Fibroblast of lung (primary cell): ENCODE measurements at places on chromosomes 3 and 15.

DNA sequence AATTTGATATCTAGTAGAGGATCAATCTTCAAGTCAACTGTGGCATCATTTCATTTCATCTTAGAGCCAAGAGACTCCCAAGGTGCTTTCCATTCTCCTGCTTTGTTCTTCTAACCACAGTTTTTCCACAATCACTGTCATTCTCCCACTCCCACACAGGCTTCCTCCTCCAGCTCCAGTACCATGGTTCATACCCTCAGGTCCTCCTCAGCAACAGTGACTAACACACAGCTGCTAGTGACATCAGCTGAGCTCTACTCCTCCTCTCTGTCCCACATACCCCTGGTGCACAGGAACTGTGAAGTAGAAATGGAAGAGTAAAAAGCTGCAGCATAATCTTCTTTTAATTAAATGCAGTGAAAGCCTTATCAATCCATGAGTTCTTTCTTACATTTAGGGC, 200.2 kb upstream of the DPH6 start:
- peak; percentile 81 for DNase-seq

- DNase-seq: no peak
Measured at GRCh38 chr3:195601382-195601781, 17.6 kb upstream of the APOD start.

GRCh38 chr3:185658943-185659342, 72.8 kb downstream of the SENP2 start:
- no peak for DNase-seq

GRCh38 chr3:77620009-77620408, 580.1 kb downstream of the ROBO2 start:
- peak; percentile 45 for DNase-seq

DNA sequence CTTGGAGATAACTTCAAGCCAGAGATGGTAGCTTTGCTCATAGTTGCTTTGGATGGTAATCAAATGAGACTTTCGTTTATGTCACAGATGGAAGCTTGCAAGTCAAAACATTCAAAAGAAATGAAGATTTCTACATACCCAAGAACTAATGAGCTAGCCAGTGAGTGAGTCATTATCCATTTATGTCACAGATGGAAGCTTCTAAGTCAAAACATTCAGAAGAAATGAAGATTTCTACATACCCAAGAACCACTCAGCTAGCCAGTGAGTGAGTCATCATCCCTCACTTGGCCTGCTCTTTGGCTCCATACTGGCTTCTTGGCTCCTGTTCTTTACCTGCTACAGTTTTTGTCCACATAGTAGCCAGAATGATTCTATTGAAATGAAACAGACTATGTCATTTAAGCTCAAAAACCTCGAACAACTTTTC, 559.8 kb upstream of the CBLB start:
- DNase-seq: peak; percentile 100

- DNase-seq: no peak
Measured at GRCh38 chr15:61184431-61184830, 44.7 kb downstream of the RORA start.

- no peak for DNase-seq
Measured at GRCh38 chr3:30986551-30986950, 92.1 kb upstream of the GADL1 start.

GRCh38 chr3:150230037-150230436, 178.1 kb upstream of the TSC22D2 start:
- no peak for DNase-seq

DNA sequence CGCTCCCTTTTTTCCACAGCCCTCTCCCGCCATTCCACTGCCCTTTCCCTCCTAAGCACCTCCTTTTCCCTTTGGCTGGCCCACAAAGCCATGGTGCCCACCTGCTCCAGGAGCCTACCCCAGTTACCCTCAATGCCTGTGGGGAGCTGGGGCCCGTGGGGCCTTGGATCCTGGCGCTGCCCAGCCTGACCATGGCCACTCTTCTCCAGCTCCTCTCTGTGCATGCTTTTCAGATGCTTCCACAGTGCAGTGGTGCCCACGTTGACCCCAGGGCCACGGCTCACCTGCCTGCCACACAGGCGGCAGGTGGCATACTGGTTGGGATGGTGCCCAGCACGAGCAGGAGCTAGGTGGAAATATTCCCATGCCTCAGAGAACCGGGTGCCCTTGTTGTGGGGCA, 1.5 kb downstream of the ZBED2 start:
- DNase-seq: no peak

DNA sequence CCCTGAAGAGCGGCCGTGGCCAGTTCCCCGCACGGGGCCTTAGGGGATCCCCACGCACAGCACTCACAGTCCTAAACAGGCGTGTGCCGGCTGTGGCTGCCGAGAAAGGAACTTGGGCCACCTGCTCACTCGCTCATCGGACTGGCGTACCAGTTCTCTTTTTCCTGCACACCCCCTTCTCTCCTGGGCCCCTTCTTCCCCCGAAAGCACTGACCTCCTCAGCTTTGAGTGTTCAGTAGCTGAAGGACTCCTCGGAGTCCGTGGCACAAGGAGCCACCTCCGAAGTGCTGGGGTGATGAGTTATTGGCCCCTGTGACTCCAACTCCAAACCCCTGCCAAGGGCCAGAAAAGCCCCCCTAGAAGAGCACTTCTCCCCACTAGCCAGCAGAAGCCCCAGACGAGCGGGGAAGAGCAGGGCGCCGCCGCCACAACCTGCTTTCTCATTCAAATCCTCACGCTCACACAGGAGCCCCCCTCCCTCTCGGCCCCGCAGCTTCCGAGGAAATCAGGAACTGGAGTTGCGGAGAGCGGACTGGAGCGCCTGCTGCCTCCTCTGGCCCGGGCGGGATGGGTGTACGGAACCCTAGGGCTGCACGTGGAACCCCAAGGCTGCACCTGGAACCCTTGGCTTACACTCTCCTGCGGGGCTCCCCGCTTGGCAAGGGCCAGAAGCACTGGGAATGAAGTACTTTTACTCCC, at the start of gene PLCH1:
Gene PLCH1, minus strand, starts transcription at position 446 of the 699 bp plus-strand sequence. CDS start 40,847 bp downstream, outside the sequence.
- peak; percentile 74 for DNase-seq

GRCh38 chr3:117669774-117670173, 960.2 kb downstream of the TUSC7 start:
- no peak for DNase-seq

GRCh38 chr3:125431912-125432790, 57.0 kb upstream of the ZNF148 start:
- peak; percentile 35 for DNase-seq

DNA sequence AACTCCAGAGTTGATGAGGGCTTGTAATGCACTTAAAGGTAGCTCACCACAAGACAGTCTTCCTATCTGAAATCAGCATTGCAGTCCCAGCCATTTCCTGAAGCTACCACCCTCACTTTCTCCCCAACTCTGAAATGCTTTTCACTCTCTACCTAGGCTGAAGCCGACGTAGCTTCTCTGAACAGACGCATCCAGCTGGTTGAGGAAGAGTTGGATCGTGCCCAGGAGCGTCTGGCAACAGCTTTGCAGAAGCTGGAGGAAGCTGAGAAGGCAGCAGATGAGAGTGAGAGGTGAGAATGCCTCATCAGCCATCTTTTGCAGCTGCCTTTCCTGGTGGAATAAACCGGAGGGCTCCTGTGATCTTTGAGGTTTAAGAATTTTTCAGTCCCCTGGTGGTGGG, 14.3 kb downstream of the TPM1 start:
- peak; percentile 83 for DNase-seq

GRCh38 chr3:100556673-100557310, 52.6 kb upstream of the ADGRG7 start:
- DNase-seq: peak; percentile 64

DNA sequence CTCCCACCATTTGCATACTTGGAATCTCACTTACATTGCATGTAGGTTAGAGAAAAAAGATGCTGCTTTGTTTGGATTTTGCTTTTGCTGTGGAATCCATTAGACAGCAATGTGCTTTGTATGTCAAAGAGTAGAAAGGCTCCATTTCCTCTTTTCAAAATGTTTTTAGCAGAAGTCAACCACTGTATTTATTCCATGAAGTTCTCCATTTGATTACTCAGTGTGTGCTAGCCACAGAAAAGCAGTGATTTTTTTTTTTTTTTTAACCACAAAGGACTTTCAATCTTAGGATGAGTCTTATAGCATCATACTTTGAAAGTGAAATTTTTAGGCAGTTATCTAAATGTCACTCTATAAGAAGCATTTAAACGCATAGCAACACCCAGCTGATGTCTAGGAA, 285.0 kb upstream of the ADAMTS9 start:
- peak; percentile 12 for DNase-seq

GRCh38 chr3:187958432-187959003, 195.4 kb upstream of the LPP start:
- no peak for DNase-seq

- DNase-seq: peak; percentile 70
Measured at GRCh38 chr15:55879181-55879580, 114.2 kb downstream of the NEDD4 start.

- DNase-seq: peak; percentile 81
Measured at GRCh38 chr15:90592131-90592881, 62.6 kb downstream of the CRTC3 start.

GRCh38 chr3:188686324-188686723, 485.4 kb upstream of the TPRG1 start:
- DNase-seq: no peak

GRCh38 chr3:182399978-182400737, 393.1 kb upstream of the ATP11B start:
- no peak for DNase-seq

DNA sequence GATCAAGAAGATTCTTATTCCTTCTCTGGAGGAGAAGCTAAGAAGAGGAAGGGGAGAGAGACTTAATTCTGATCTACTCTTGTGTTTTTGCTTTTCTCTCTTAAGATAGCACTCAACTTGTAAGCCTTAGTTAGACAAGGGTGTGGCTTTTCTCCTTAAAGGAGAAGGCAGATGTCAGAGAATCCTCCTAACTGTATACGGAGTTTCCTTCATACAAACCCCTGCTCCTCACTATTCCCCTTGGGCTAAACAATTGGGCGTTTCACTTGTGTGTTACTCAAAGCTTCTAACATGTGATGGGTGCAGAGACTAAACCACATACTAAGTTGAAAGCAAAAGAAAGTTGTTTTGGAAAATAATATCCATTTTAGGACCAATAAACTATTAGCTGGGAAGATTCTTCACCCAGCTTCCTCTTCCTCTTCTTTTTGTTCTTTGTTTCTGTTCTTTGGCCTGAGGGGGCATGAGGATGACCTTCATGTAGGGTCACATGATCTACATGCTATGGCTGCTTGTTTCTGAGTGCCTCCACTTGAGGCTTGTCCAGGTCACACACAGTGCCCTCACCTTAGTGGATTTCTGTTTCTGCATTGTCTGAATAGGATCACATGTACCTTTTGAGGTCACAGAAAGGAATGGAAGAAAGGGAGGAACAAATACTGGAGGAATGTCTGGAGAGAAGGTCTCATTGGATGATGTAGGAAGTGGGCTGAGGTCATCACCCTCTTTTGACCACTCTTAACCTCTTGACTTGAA, 14.6 kb downstream of the SPINK8 start:
- DNase-seq: no peak

- DNase-seq: no peak
Measured at GRCh38 chr3:67118635-67119034, 120.5 kb downstream of the KBTBD8 start.

GRCh38 chr15:74040109-74040850, 42.1 kb downstream of the GOLGA6A start:
- DNase-seq: peak; percentile 91

DNA sequence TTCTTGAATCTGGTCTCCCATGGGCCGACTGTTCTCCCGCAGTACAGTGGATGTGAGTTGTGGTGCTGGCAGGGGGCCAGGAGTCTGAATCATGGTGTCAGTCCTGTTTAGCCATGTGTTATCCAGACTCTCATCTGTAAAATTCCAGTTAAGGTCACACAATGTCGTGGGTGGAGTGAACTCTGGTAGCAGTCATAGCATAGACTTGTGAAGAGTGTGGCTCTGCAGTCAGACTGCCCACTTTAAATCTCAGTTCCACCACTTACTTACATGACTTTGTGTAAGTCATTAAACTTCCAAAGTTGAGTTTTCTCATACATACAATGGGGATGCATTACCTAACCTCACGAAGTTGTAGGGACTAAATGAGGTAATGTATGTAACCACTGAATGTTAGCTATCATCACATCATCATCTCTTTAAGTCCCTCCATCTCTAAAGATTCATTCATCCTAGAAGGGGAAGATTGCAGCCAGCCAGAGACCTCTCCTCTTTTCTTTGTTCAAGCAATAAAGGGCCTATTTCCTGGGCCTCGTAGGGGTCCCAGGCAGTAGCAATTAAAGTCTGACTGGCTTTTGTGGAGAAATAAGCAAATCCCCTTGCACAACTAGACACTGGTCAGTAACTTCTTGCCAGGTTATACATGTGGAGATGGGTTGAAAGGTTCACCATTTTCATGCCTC, 93.9 kb downstream of the PCCB start:
- DNase-seq: peak; percentile 90

- peak; percentile 33 for DNase-seq
Measured at GRCh38 chr3:154224866-154225265, 99.4 kb downstream of the DHX36 start.

DNA sequence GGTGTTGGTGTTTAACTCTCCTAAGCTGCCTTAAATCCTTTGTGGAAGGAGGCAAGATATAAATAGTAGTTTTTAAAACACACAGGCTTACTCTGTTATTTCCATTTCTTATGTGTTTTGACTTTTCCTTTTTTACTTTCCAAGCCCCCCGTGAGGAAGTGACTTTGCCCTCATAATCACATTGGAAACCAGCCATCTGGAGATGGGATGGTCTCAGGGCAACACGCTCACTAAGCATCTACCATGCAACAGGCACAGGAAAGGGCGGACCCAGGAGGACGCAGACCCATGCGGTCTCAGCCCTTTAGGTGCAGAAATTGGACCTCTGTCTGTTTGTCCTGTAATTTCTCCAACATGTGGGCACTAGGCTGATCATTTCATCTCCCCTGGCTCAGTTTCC, 115.7 kb downstream of the PDZRN3 start:
- DNase-seq: no peak

DNA sequence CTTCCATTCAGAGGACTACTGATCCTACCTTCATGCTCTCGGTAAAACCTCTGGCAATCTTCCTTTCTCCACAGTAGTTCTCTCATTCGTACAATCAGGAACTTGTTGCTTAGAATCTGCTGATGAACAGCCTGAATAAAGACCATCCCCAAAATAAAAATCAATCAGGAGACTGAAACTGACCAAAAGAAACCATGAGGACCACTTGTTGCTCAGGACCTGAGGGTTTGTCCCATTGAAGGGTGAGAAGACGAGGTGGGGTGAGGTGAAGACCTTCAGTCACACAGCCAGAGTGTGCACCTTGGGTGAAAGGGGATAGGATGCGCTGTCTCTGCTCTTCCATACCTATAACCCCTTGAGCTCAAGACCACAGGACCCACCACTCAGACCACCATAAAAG, 36.8 kb downstream of the SPINK8 start:
- no peak for DNase-seq
